Activated CD8-positive, alpha-beta memory T cell treated with anti-CD3 and anti-CD28 coated beads for 48 hours (primary cell): ENCODE measurements at places on chromosomes 12 and 14.

DNA sequence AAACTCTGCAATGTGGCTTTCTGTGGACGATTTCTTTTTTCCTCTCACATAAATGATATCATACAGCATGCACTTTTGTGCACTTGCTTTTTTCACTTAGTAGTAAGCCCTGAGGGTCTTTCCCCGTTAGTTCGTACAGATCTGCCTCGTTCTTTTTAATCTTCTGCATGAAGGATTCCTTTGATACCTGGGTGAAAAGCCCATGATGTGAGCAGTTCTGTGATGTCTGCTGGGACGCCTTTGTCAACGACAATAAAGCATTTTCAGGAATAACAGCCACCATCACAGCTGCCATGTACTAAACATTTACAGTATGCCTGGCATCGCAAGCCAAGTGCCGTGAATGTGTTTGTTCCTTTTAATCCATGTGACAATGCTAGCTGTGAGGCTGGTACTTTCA is 99.2 kb downstream of the KSR2 start:
- DNase-seq: no peak

GRCh38 chr12:75585330-75585729 is 73.9 kb upstream of the KRR1 start:
- no peak for DNase-seq

GRCh38 chr12:95857156-95857555 is 1.6 kb upstream of the SNRPF start:
- DNase-seq: no peak

DNA sequence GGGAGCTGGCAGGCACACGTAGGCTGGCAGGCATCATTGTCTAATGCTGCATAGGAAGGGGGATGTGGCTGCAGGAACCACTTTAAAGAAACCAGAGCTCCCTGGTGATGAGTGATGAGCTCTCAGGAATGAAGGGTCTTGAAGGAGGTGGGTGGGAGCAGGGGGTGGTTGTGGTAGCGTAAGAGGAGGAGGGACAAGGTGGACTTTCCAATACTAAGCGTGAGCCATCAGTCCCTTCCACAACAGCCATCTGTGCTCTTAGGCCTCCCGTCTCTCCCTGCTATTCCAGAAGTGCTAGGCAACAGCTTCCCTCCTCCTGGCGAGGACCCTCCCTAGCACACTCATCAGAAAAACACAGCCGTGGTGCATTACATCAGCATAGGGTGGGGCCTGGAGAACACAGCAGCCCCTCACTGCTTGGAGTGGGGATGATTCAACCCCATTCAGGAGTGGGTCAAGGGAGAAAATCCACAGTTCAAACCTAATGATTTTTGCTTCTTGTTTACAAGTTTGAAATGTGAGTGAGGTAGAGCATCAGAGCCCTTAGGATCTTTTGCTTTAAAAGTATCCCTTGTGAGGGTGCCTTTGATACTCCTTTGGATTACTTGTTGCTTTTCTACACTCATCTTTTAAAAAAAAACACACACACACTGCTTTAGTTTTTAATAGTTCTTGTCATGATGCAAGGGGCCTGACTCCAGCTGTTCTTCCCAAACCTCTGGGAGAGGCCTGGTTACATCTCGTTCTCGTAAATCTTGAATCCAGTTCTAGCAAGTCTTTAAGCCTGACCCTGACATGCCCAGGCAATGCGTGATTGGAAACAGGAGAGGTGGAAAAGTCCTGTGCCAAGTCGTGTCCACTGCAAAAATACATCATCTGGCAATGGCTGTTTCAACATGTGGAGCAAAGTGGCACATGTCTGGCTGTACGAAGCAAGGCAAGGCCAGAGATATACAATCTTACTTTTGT is 356.4 kb upstream of the DDHD1 start:
- DNase-seq: no peak

DNA sequence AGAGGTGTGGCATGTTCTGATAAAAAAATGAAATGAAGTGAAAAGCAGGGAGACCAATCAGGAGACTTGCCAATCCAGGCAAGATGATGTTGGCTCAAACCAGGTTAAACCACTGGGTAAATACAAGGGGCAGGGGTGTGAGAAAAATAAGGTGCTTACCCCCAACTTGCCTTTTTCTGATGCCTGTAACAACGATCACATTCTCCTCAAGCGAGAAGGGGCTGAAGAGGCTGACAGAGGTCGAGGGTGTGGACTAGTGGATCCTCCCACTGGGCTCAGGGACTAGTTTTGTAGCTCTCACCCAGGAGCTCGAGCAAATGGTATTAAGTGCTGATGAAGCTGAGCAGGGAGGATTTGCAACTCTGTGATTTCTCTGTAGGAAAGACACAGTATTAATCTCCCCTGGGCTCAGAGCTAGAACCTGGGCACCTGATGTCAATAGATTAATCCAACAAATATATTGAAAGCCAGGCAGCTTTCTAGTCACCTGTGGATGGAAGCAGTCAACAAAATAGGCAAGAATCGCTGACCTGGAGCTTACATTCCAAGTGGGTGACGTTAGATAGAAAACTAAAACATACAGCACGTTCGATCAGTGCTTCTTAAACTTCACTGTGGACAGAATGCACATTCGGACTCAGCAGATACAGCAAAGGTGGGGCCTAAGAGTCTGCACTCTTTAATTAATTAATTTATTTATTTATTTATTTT is 15.2 kb upstream of the EAPP start:
- DNase-seq: no peak

DNA sequence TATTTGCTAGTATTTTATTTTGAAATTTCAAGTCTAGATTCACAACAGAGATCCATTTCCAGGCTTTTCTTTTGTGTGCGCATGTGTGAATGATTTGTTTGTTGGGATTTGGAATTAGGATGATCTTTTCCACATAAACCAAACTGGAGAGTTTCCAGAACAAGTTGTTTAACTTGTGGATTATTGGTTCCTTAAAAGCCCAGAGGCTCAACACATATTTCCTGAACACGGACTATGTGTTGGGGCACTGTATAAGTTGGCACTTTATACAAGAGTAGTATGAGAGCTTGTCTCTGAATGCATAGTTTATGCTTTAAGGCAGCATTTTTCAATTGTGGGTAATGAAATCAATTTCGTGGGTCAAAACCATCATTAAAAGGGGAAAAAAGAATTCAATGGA is 67.3 kb upstream of the FUT8 start:
- DNase-seq: no peak

GRCh38 chr12:95509300-95509699 is 35.3 kb downstream of the METAP2 start:
- DNase-seq: no peak

DNA sequence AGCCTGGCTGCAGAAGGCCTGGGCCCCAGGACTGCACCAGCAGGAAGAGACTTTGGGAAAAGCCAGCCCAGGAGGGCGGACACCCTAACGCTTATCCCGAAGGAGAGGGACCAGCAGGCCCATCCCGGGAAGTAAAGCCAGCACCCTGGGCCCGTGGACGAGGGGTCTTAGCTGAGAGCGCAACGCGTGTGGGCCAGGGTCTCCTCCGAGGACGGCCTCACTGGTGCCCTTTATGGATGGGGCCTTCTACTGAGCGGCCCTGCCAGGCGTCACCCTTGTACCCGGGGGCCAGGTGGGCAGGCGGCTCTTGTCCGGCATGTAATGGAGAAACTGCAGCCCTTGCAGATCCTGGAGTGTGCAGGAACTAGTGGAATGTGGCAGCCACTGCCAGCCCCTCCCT is 14.1 kb downstream of the TEDC1 start:
- no peak for DNase-seq

DNA sequence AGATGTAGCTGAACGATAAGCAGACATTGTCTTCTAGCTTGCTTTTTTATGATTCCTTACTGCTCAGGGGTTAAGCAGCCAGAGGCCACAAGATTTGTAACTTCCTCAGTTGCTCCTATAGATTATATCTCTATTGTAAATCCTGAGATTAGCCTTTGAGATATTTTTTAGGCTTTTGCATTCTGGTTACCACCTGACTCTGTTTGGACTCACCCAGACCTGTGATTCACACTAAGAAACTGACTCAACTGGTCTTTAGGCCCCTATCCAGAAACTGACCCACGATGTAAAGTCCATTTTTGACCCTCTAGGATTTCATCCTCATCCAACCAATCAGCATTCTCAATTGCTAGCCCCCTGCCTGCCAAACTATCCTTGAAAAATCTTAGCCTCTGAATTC is 194.4 kb downstream of the RASSF9 start:
- no peak for DNase-seq

DNA sequence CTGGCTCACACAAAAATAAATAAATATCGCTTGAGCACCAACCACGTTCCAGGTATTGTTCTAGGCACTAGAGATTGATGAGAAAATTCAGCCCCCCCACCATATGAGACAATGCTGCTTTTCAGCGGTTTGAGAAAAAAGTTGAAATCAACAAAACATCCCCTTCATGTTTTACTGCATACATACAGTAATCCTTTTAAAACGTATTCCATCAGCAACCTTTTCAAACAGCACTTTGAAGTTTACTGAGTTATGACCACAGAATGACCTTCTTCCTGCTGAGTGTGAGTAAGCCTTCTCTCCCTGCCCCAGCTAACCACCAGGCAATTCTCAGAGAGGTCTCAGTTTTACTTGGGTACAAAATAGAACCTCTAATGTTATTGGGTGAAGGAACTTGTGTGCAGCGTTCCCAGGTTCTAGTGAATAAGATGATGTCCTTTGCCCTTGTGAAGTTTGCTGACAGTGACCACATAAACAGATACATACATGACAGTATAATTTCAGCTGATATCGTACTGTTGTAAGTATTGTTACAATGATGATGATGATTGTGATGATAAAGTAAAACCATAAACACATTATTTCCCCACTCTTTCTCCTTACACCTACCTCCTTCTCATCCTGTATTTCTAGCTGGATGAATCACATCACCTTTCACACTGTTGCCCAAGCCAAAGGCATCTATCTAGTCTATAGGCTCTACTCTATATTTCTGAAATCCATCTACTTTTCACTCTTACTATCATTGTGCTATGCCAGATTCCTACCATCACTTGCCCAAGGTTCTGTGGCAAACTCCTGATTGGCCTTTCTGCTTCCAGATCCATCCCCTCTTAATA is 124.4 kb upstream of the KRR1 start:
- no peak for DNase-seq

- DNase-seq: no peak
These were observed 159.6 kb downstream of the BTG1 start for GRCh38 chr12:91986084-91986483.

GRCh38 chr12:30888241-30888640 is 38.3 kb upstream of the TSPAN11 start:
- DNase-seq: no peak

DNA sequence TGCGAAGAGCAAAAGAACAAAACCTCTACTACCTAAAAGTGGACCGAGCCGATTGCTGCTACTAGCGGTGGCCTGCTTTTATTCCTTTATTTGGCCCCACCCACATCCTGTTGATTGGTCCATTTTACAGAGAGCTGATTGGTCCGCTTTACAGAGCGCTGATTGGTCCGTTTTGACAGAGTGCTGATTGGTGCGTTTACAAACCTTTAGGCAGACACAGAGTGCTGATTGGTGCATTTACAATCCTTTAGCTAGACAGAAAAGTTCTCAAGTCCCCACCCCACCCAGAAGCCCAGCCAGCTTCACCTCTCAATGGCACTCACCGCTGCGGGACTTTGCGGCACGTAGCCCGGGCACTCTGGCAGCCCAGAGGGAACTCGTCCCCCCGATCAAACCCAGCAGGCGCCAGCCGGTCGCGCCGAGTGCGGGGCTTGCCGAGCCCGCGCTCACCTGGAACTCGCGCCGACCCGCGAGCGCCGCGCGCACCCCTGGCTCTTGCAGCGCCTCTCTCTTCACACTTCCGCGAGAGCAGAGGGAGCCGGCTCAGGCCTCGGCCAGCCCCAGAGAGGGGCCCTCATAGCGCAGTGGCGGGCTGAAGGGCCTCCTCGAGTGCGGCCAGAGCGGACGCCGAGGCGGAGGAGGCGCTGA is 8.7 kb upstream of the FGD4 start:
- no peak for DNase-seq

DNA sequence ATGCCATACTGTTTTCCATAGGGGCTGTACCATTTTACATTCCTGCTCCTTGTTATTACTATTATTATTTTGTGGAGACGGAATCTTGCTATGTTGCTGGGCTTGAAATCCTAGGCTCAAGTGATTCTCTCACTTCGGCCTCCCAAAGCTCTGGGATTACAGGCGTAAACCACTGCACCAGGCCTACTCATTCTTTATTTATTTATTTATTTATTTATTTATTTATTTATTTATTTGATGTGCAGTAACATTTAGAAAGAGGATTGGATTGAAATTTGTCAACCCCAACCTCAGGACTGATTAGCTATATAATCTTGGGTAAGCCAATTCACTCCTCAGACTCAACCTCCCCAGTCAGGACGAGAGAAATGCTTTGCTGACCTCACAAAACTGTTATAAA is 107.9 kb downstream of the VEZT start:
- DNase-seq: no peak

- DNase-seq: no peak
These were observed 136.4 kb downstream of the FOXN3 start for GRCh38 chr14:89280600-89280999.

DNA sequence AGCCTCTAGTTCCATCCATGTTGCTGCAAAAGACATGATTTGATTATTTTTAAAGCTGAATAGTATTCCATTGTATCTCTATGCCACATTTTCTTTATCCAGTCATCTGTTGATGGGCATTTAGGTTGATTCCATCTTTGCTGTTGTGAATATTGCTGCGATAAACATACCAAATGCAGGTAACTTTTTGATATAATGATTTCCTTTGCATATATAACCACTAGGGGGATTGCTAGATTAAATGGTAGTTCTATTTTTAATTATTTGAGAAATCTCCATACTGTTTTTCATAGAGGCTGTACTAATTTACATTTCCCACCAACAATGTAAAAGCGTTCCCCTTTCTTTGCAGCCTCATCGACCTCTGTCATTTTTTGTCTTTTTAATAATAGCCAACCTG is 342.5 kb downstream of the MDGA2 start:
- no peak for DNase-seq

DNA sequence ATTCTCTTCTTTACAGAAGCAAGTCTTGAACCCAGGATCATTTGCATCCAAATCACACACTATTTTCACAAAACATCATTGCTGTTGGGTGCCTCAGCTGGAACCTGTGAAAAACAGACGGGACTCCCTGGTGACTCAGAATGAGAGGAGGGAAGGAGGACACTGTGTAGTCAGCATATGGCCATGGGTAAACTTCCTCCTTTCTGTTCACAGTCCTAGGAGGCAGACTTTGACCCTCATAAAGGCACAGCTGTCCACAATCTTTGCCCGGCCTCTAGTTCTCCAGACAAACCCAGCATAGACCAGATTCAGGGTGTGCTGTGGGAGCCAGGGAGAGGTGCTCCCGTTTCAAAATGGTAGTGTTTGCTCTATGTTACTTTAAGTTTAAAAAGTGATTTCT is 62.0 kb downstream of the DYRK2 start:
- no peak for DNase-seq

DNA sequence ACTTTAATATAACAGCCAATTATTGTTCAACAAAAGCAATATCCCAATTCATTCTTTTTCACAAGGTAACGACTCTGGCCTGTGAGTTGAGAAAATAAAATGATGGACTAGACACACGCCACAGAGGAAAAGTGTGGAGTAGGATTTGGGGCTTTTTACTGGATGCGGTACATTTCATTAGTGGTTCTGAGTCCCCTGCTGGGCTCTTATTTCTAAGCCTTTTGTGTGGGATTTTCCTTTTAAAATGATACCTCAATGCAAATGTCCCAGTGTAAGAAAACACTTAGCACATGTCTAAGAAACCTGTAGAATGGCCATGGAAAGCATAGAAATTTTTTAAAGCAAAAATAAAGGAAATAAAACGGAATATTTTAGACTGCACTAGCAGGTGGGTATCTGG is 73.4 kb downstream of the C12orf42 start:
- no peak for DNase-seq

GRCh38 chr12:53200458-53201176 is 6.4 kb downstream of the ITGB7 start:
- no peak for DNase-seq

GRCh38 chr12:121992059-121992879 is 29.4 kb upstream of the BCL7A start:
- no peak for DNase-seq
